ENCODE measurements at places on chromosomes 2 and 18. TPM values are rescaled to one million over a fixed set of nuclear protein-coding genes. Genes with fewer than 3 reads are reported as not detected.

GRCh38 chr2:211729433-211729832 lies 809.2 kb downstream of the ERBB4 start:
- no peak for DNase-seq

DNA sequence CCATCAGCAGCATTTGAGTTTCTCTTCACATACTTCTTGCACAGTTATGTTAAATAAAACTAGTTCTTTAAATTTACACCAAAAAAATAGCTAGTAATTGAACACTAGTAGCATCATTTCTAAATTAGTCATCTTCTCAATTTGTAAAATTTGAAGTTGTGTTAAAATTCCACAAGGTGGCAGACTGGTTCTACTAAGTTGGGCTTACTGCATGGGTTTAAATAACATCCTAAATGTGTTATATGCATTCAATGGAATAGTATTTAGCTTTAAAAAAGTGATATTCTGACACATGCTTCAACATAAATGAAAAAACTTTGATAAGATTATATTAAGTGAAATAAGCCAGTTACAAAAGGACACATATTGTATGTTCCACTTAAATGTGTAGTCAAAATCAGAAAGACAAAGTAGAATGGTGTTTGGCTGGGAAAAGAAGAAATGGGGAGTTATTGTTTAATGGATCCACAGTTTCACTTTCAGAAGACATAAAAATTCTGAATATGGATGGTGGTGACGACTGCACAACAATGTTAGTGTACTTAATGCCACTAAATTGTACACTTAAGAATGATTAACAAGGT lies 28.7 kb upstream of the RPRD1A start:
- DNase-seq = no peak

GRCh38 chr2:63344575-63345284 lies 243.5 kb downstream of the WDPCP start:
- no peak for DNase-seq

The RNF125 gene
- total RNA-seq = 5.6 TPM

- DNase-seq = no peak
Observed at GRCh38 chr2:236130349-236130998, 37.7 kb downstream of the GBX2 start.

The IL36RN gene
- total RNA-seq = not detected

- no peak for DNase-seq
Observed at GRCh38 chr2:231616296-231616695, 23.6 kb downstream of the TEX44 start.

DNA sequence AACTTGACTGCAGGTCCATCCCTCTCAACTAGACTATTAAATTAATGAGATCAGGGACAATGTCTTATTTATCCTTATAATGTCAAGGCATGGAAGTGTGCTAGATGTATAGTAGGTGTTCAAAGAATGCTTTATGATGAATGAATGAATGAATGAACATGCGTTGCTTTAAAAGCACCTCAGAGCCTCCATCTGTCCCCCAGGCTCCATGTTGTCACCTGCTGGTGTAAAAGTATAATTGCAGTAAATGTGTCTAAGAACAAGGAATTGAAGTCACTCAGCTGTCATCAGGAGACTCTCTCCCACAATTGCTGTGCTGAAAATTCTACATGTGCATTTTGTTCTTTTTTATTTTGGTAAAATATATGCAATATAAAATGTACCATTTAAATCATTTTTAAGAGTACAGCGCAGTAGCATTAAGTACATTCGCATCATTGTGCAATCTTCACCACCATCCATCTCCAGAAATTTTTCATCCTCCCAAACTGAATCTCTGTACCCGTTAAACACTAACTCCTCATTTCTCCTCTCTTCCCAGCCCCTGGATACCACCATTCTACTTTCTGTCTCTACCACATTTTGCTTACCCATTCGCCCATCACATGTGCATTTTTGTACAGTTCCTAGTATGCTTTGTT lies 52.6 kb downstream of the GNAL start:
- DNase-seq = no peak

GRCh38 chr2:180291552-180292421 lies 284.7 kb upstream of the CWC22 start:
- DNase-seq = no peak

GRCh38 chr2:44433895-44434294 lies 72.1 kb downstream of the CAMKMT start:
- no peak for DNase-seq

The MAL gene
- 7.4 TPM for total RNA-seq

The VIL1 gene
- not detected for total RNA-seq

DNA sequence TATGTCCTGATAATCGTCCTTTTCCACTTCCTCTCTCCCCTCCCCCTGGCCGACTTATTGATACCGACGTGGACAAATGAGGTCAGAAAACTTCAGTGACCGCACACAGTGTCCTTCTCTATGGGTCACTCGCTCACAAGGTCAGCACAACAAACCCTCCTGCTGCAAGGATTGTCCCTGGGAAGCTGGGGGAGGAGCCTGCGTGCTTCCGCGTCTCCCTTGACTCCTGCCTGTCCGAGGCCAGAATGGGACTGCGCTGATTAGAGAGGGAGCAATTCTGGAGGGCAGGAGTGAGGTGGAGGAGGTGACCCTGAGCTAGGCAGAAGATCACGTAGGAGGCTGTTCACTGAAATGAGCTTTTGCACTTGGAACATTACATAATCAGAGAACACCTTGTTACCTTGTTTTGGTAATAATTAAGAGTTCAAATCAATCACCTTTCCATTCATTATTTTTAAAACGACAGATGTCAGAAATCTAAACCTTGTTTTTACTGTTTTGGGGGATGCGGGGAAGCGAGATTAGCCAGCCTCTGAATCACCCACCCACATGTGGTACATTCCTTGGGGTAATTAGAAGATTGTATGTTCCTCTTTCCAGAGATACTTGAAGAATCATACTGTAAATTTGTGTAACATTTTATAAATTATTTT lies 70.6 kb downstream of the CTAGE1 start:
- peak; percentile 98 for DNase-seq

GRCh38 chr2:185531721-185532120 lies 206.9 kb upstream of the FSIP2 start:
- no peak for DNase-seq

The SP140 gene
- total RNA-seq = 0.55 TPM

DNA sequence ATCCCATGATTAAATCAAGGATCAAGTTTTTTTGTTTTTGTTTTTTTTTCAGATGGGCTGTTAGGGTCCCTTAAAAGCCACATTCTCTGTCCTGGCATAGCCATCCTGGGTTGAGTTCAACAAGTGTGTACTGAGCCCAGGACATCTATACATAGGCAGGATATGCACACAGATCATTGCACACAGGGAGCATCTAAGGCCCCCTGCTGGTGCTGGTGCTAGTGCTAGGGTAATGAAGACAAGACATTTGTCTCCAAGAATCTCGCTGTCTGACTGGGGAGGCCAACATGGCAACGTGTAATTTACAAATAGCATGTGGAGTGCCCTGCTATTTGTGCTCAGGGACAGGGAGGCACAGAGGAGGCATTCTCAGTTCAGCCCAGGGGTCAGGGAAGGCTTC lies 124.5 kb downstream of the VAPA start:
- no peak for DNase-seq

DNA sequence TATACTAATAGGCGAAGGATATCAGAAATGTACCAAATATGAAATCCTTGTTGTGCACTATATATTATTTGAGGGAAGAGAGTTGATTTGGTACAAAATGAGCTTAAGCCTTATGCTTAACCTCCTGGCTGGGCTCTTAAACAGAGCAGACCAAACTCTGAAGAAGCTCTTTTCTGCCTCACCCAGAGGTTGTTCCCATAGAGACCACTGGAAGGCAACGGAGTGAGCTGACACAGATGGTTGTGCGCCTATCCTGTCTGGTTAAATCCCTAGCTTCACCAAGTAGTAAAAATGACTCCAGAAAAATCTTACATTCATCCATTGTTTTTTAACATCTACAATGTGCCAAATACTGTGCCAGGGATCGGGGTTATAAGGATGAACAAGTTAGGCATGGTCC lies 55.9 kb upstream of the NOL4 start:
- no peak for DNase-seq

DNA sequence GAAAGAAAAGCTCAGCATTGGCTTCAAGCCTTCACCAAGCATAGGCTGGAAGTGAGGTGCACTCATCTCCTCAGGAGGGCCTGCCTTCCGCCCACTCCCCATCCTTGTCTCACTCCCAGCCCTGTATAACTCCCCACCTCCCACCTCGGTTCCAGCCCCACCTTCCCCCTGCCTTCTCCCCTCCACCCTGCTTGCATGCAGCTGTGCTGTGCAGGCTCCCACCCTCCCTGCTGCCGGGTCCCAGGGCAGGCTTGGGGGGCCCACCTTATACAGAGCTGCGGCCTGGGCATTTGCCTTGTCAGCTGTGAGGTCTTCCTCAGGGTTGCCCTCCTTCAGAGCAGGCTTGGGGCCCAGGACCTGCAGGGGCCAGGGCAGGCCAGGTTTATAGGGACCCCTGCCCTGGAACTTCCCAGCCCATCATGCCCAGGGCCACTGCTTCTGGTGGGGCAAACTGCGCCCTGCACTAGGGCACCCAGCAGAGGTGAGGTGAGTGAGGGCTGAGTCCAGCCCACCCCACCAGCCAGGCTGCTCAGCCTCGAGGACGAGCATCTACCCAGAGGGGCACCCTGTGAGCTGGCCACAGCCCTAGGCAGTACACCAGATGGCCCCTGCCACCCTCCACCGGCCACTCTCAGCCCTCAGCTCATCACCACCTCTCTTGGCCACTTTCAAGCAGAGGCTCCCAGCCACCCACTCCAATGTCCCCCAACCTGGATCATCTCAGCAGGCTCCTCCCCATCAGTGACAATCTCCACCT lies 11.6 kb downstream of the CAPG start:
- DNase-seq = no peak

GRCh38 chr2:159251296-159252173 lies 35.0 kb downstream of the WDSUB1 start:
- no peak for DNase-seq

DNA sequence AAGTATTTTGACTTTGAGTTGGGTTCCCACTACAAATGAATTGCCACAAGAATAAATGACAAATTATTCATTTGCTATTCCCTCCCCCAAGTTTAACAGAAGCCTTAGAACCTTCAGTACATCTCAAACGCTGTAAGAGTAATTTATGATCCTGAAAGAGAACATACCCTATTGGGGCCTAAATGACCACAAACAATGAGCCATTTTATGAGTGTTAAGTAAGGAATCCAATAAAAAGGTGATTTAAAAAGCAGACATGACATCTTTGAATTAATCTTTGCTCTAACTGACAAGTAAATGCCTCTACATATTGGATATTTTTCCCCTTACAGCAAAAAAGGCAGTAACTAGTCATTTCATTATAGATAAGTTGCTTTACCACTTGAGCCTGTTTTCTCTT lies 136.9 kb downstream of the NRXN1 start:
- no peak for DNase-seq

The SPC25 gene
- total RNA-seq = not detected

DNA sequence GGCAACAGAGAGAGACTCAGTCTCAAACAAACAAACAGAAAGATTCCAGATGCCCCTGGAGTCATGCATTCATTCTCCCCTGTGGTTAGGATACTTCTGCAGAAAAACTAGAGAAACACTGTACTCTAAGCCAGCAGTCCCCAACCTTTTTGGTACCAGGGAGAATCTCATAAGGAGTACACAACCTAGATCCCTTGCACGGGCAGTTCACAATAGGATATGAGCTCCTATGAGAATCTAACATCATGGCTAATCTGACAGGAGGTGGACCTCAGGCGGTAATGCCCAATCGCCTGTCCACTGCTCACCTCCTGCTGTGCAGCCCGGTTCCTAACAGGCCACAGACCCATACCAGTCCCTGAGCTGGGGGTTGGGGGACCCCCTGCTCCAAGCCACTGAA lies 18.3 kb downstream of the PSME4 start:
- DNase-seq = no peak

GRCh38 chr2:128261245-128262128 lies 57.2 kb downstream of the HS6ST1 start:
- DNase-seq = no peak

DNA sequence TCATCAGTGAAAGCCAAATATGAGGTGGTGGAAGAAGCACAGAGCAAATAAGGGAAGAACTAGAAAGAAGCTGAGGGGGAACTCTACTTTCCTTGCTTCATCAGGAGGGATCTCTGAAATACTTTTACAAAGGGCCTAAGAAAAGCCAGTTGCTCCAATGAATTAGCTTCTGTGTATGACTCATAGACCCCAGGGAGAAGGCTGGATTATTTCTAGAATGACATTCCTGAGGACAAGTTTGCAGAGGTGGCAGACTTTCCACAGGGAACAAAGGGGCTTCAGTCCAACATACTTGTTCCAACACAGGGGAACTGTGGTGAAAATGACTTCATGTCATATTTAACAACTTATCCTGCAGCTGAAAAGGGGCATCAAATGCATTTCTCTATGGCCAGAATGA lies 29.0 kb downstream of the DOK1 start:
- no peak for DNase-seq

The BUB1 gene
- 1.4 TPM for total RNA-seq

The POMC gene
- 12.6 TPM for total RNA-seq

DNA sequence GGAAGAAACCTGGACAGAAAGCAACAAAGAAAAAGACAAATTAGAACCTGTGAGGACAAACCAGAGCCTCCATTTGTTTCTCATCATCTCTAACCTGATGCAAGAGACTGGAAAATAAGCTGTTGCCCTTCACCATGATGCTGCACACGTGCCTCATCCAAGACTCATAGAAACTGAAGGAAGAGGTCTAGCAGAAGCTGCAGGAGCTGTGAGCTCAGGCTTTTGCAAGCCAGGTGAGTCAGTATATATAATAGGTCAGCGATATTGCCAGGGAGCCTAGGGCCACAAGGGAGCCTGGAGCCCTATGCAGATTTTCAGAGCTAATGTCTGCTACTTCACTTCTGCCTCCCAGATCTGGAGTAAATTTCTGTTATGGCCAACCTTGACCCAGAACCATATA lies 163.1 kb downstream of the LNPK start:
- no peak for DNase-seq

DNA sequence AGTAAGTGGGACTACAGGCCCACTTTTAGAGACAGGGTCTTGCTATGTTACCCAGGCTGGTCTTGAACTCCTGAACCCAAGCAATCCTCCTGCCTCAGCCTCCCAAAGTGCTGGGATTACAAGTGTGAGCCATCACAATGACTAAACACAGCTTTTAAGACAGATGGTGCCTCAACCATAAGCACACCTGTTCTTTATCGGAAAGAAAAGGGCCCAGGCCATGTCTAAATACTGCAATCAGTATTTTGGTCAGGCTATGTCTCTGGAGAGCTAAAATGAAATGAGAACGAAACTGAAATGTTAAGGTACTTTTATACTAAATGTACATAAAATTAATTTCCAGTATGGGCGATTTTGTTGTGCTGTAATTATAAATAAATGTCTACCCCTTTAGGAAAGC lies 69.5 kb upstream of the SPTBN1 start:
- DNase-seq = no peak

- no peak for DNase-seq
Observed at GRCh38 chr18:3248062-3248657, 559 bp downstream of the MYL12A start.

DNA sequence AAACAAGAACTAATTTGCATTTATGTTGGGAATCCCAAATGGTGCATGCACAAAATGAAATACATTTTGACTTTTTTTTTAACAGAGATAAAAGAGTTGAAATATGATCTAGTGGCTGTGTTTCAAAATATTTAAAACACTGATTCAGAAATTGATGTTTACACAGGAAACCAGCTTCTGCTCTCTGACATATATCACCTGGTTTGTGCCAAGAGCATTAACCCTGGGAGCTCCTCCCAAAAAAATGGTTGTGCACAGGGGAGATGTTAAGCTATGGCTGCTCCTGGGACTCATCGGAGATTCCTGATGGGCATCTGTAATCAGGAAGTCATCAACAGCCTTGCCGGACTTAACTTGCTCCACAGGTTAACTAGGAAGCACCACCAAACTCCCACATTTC lies 65.2 kb upstream of the MAL start:
- DNase-seq = no peak

The C18orf54 gene
- total RNA-seq = 0.86 TPM
